ENCODE measurements at places on chromosomes 12 and 14. TPM values are rescaled to one million over a fixed set of nuclear protein-coding genes. Genes with fewer than 3 reads are reported as not detected.

The GPRC5A gene
- total RNA-seq: 3.9 TPM

The GPRC5D gene
- 0.95 TPM for total RNA-seq

The ACSM4 gene
- not detected for total RNA-seq

The RFLNA gene
- 0.23 TPM for total RNA-seq

The PMEL gene
- total RNA-seq: 0.76 TPM
